Breast epithelium (tissue), 4 donors: ENCODE measurements at places on chromosomes 16 and 17. TPM values are rescaled to one million over a fixed set of nuclear protein-coding genes. Genes with fewer than 3 reads are reported as not detected.

SEPTIN12 gene
- total RNA-seq: not detected

ZNF629 gene
- total RNA-seq: 9.4 TPM

ICAM2 gene
- 32.2 TPM for total RNA-seq

DNA sequence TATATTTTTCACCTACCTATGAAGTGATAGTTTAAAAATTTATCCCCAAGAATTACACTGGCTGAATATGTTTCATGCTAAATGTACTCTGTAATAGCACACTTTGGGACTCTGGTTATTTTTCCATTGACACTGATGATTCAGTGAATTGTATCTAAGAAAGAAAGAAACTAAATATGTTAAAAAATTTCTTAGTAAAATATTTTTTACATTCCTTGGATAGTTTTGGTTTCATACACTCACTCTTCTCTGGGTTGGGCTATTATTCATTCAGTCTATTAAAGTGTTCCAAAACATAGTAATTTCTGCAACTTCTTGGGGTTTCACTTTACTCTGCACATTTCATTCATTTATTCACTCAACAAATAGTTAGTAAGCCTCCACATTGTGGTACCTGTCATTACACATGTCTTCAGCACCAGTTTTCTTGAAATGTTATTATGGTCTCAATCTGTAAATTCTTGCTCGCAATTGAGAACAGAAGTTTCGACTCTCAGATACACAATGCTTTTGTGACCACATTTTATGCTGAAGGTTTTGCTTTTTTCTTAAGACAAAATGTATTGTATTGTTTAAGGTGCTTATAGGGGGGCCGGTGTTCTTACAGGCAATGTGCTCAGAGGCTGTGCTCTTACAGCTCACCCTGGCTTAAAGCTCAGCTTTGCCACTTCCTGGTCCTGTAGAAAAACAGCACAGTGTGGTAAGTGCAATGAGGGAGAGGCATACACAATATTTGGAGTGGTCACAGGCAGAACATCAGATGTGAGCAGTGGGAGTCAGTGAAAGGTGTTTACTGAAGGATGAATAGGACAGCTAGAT is 17.4 kb downstream of the CNTNAP4 start:
- DNase-seq: no peak

DNA sequence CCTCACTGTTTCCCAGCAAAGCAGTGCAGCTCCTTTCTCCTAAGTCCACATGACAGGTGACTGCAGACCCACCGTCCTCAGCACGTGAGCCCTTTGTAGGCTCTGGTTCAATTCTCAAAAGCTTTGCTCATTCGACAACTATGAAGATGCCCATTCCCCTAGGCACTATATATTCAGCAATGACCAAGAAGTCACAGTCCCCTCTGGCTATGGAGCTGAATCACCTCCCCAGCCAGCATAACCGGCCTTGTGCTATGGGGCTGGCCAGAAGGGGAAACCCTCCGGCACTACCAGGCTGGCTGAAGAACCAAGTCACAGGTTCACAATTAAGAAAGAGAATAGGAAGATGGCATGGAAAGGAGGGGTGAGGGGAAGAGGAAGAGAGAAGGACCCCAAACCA is 139.7 kb downstream of the WSCD1 start:
- DNase-seq: no peak

- DNase-seq: no peak
These were observed 1.5 kb downstream of the CDK12 start for GRCh38 chr17:39462631-39463375.

GRCh38 chr17:56867948-56868376 is 34.0 kb downstream of the DGKE start:
- DNase-seq: no peak

- no peak for DNase-seq
These were observed 81.5 kb downstream of the SLC6A2 start for GRCh38 chr16:55737318-55737717.

DNA sequence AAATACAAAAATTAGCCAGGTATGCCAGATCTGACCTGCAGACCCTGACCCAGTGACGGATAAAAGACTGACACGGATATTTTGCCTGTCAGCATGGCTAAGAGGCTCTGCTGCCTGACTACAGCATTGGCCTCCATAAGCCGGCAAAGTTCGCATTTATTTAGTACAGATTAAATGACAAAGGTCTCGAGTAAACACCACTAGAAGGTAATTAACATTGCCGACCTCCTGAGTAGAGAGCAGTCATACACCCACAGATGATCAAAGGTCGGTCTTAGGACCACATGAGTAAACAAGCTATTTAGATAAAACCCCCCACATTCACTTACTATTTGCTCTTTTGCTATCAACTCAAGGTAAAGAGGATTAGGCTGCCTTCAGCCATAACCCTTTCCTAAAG is 55.7 kb downstream of the KNOP1 start:
- DNase-seq: no peak

DNA sequence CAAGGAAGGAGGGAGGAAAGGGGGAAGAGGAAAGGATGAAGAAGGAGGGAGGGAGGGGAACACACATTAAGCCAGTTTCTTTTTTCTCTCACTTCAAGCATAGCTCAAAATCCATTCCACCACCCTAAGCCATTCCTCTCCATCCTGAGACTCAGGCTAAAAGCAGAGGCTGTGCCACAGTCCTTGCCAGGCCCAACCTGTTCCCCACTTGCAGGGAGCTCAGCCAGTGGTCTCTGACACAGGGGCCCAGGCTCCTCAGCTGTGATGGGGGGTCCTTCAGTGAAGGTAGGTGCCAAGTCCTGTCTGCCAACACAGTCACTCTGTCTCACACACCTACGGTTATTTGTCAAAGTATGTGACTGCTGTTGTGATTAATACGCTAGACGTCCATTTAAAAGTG is 44.6 kb downstream of the SDK2 start:
- DNase-seq: no peak
